ENCODE measurements at places on chromosomes 6 and 20.

DNA sequence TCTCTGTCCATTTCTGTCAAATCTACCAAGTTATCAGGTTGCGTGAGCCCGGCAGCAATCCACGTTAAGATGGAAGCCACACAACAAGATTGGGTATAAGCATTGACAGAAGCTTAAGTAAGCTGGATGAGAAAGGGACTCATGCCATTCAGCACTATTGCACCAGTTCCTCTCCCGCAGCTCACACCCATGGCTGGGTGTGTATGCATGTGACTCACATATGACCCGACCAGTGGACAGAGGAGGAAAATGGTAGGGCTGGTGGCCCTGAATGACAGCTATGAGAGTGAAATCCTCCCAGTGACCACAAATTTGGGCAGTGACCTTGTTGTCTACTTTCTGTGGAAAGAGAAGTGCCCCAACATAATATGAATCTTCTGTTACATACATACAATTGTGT lies 113.5 kb downstream of the OTOR start:
- no peak for DNase-seq

- no peak for DNase-seq
Observed at GRCh38 chr20:53751620-53752318, 158.1 kb upstream of the ZNF217 start.

GRCh38 chr20:36320261-36320897 lies 14.2 kb downstream of the DLGAP4 start:
- DNase-seq = no peak

DNA sequence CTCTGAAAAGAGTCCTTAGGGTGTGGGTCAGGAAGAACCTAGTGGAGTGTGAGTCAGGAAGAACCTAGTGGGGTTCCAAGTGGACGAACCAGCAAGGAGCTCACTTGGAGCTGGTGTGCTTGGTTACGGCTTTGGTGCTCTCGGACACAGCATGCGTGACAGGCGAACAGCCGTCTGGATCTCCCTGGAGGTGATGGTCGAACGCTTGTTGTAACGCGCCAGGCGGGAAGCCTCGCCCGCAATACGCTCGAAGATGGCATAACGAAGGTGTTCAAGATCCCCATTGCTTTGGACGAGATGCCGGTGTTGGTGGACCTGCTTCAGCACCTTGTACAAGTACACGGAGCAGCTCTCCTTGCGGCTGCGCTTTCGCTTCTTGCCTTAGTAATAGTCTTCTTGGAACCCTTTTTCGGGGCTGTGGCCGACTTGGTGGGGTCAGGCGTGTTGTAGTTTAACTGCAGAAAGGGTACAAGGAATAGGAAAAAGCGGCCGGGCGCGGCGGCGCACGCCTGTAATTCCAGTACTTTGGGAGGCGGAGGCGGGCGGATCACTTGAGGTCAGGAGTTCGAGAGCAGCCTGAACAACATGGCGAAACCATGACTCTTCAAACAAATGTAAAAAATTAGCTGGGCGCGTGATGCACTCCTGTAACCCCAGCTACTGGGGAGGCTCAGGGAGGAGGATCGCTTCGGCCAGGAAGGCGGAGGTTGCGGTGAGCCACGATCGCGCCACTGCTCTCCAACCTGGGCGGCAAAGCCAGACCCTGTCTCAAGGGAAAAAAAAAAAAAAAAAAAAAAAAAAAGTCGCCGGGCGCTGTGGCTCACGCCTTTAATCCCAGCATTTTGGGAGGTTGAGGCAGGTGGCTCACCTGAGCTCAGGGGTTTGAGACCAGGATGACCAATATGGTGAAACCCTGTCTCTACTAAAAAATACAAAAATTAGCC lies 48.0 kb downstream of the OR2B2 start:
- peak; percentile 32 for DNase-seq

- DNase-seq = no peak
Observed at GRCh38 chr6:70864401-70864800, 92.5 kb downstream of the B3GAT2 start.

DNA sequence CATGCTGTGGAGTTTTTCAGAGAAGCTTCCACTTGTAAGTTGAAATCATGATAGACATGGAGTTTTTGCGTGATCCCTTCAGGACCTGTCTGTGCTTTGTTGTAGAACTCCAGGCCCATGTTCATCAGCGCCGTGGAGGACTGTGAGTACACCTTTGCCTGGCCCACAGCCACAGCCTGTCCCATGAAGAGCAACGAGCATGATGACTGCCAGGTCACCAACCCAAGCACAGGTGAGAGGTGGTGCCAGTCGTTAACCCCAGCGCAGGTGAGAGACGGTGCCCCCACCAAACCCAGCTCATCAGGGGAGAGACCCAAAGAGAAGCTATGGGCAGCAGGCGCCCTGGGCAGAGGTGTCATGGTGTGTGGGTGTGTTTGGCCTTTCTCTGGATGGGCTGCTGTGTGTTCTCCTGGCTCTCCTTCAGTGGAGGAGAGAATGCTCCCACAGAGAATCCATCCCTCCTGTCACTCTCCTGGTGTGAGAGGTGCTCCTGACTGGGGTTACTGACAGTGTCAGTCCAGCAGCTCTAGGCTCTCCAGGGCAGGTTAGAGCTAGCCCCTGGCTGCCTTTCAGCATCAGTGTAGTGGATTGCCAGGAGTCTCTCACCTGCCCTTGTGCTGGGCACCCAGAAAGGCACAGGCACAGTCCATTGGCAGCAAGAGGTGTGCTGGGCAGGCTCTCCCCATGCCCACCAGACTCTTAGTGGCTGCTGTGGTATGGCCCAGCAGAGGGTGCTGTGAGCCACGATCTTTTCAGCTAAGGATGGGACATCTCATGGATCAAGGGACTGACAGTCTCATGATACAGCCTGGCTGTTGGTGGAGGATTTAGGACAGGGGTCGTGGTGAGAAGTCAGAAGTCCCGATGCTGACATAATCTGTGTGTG lies 49.6 kb upstream of the SLC22A1 start:
- no peak for DNase-seq

DNA sequence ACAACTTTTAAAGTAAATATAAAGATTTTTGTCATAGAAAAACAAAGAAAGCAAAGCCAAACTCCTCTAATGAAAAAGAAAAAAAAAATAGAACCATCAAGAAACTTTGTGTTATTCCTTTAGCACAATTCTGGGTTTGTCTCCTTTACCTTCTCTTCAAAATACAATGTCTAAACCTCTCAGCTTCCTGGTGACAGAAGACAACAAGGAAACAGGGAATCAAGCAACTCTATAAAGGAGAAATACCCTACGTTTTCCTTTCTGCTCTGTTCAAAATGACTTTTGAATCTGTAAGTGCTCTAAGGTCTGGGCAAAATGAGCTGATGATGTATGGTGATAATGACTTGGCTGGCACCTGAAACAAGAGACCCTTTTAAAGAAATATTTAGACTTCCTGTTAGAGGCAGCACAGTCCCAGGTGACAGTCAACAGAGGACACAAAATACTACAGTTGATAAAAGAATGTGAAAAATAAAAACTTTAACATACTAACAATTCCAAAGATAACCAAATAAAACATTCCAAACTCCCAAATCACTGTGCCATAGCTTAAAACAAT lies 101.4 kb downstream of the PRDM1 start:
- no peak for DNase-seq

GRCh38 chr6:166293731-166294584 lies 14.2 kb downstream of the PRR18 start:
- DNase-seq = no peak

DNA sequence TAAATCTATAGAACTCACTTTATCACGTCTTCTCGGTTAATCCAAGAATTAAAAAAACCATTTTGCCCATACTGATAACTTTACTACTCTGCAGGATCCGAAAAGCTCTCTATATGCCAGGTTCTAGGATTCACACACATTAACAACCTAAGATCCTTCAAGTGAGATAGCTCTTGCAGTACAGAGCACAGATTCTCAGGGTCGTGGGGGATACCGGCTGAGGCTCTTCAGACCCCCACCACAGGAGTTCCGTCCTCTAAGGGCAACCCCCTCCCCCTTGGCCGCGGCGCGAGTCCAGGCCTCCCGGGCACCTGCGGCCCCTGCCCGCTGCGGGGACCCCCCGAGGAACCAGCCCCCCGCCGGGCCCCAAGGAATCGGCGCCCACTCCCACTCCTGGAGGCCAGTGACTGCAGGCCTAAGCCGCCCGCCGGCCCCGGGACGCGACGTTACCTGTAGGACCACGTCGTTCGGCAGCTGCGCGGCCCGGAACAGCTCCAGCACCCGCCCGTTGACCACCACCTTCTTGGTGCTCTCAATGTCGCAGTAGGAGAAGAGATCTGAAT lies 892 bp downstream of the REPS1 start:
- peak; percentile 18 for DNase-seq

GRCh38 chr6:41964201-41964887 lies 22.7 kb upstream of the CCND3 start:
- DNase-seq = peak; percentile 81

- DNase-seq = no peak
Observed at GRCh38 chr6:45537539-45537938, 159.8 kb upstream of the SUPT3H start.
